DMS79 treated with DMSO at 0.1 percent for 48 hours (cell line): ENCODE measurements at places on chromosomes 11 and 22.
A peak's percentile ranks its signal among the peaks of the same experiment; 100 is the strongest.

- no peak for DNase-seq
Measured at GRCh38 chr11:12102588-12103410, 7.6 kb upstream of the MICAL2 start.

GRCh38 chr11:2451336-2451735 is 6.5 kb downstream of the KCNQ1 start:
- no peak for DNase-seq

DNA sequence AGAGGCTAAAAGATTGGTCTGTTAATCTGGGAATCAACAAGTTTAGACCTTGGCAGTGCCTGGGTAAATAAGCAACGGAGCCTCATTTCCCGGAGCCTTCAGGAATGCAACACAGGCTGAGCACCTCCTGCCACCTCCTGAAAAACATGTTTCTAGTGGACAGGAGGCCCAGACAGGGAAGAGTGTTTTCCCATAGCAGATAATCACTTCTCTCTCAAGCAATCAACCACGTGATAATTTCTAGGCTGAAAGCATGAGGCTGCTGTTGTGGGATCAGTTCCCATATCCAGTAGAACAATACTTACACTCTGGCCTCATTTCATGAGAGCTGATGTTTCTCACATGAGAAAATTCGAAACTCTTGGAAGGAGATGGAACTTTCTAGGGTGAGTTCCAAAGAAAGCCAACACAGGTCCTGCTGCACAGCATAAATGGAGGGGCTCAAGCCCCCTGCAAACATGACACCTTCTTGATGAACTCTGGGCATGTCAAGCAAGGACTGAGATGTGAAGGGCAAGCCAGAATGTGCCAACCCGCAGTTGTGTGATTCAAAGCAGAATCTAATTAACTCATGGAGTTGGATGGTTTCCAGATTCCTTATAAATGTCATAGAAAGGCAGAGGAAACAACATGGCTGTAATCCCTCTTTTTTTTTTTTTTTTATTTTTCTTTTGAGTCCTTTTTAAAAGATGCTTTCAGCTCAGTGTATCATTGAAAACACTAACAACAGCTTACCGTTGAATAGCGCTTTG is 228.5 kb upstream of the SESN3 start:
- peak; percentile 17 for DNase-seq

GRCh38 chr11:70717936-70718595 is 319.7 kb downstream of the CTTN start:
- DNase-seq: no peak

- no peak for DNase-seq
Measured at GRCh38 chr22:20899827-20900423, 17.3 kb upstream of the CRKL start.

- DNase-seq: no peak
Measured at GRCh38 chr11:125532668-125533067, 36.6 kb upstream of the FEZ1 start.

GRCh38 chr11:123903932-123904331 is 2.0 kb downstream of the OR8D4 start:
- DNase-seq: no peak

GRCh38 chr22:29457730-29458129 is 19.3 kb downstream of the RFPL1 start:
- no peak for DNase-seq

- no peak for DNase-seq
Measured at GRCh38 chr11:44638032-44638431, 72.6 kb downstream of the CD82 start.

GRCh38 chr22:37267135-37267587 is 15.1 kb upstream of the CYTH4 start:
- DNase-seq: no peak

DNA sequence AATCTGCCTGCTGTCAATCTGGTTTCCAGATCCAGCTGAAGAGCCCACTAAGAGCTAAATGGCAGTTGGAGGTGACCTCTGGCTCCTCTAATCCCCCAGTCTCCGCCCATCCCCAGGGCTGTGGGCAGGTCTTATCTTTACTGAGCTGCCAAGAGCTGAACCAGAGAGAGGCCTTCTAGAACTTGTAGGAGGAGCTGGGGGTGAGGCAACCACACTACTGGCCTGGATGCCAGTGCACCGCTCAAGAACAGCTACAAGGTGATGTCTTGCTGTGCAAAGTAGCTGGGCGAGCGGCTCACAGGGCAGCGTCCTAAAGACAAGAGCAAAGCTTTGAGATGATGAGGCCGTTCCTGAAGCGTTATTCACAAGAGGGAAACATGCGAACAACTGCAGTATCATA is 374.6 kb downstream of the CTTN start:
- no peak for DNase-seq

DNA sequence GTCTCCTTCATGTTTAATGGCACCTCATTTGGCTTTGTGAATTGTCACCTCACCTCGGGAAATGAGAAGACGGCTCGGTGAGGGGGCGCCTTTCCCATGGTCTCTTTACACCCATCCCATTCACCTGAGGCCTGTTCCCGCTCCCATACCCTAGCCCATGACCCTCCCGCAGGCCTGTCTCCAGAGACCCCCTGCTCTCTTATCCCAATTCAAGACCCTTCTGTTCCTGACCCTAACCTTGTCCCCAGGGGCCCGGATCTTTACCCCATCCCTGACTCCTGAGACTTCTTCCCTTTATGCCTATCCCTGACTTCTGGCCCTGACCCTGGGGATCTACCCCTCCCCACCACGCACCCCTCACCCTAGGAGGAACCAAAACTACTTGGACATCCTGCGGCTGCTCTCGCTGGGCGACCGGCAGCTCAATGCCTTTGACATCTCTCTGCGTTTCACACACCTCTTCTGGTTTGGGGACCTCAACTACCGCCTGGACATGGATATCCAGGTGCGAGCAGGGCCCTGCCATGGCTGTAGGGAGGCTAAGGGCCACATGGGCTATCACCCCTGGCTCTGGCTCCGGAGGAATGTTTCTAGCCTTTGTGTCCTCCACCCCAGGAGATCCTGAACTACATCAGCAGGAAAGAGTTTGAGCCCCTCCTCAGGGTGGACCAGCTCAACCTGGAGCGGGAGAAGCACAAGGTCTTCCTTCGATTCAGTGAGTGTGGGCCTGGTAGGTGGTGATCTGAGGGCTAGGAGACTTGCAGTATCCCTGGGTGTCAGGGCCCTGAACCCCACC is 7.9 kb downstream of the INPPL1 start:
- no peak for DNase-seq

DNA sequence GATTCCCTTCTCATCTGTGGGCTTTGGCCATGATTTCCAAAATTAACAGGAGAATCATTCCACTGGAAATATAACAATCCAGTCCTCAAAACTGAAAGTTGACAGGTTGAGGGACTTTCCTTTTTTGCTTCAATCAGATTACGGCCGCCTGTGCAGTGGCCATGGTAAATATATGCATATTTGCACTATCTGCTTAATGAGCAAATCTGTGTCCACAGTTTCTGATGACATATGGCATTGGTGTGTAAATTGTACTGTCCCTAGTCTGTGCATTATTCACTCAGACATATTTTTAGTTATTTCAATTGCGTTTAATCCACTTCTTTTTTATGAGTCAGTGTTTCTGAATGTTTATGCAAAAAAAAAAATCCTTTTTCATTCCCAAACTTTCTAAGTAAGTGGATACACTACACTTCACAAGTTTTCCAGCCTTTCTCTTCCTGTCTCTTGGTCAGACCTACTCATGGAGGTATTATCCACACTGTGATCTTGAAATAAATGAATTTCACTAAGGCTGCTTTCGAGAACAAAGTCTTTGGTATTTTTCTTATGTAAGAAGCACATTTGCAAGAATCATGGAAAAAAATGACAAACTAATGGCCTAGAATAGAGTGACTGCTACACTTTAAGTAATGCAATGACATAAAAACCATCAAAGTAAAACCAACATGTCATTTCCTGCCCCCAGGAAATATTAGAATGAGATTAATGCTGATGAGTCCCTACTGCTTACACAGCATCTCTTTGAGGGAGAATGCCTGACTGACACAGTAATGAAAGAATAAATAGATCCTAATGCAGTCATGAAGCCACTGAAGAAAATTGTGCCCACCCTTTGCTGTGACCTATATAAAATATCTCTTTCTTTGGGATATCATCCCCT is 76.4 kb upstream of the MTNR1B start:
- DNase-seq: peak; percentile 61

DNA sequence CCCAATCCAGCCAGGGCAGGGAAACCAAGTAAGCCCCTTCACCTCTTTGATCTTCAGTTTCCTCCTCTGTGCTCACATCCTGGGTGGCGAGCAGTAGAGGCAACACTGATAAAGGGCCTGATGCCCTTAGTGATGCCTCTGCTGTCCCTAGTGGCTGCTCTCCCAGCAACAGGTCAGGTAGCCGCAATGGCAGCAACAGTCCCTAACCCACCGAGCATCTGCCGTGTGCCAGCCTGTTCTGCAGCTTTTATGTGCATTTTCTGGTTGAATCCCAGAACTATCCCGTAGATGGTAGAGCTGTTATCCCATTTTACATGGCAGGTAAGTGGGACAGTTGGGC is 5.2 kb downstream of the SCYL1 start:
- no peak for DNase-seq

GRCh38 chr11:94784884-94785283 is 16.7 kb downstream of the AMOTL1 start:
- DNase-seq: no peak

DNA sequence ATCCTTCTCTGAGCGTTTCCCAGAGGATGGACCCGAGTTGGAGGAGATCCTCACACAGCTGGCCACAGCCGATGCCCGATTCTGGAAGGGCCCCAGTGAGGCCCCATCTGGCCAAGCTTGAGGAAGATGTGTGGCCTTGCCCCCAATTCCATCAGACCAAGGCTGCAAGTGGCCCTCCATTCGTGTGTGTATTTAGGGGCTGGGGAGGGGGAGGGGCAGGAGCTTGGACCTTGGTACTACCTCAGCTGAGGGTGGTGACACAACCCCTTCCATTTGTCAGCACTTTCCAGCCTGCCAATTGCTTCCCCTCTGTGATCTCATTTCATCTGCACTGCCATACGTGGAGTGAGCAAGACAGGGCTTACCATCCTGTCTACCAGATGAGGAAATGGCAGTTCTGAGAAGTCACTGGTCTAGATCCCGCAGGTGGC is 1.3 kb upstream of the BBS1 start:
- DNase-seq: no peak

DNA sequence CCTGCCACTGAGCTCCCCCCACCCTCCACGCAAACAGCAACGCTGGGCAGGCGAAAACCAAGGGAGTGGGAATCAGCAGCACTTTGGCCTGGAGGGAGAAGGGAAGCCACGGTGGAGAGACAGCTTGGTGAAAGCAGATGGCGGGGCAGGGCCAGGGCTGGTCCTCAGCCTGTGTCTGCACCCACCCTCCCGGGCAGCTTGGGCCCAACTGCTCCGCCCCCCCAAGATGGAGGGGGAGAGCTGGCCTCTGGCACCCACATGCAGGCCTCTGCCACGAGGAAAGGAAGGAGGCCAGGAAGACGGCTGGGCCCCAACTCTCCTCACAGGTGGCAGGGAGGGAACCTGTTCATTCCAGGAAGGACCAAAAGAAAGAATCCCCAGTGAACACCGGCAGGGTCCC is 17.8 kb downstream of the MAFF start:
- DNase-seq: no peak

- no peak for DNase-seq
Measured at GRCh38 chr11:61264795-61265194, 23.8 kb downstream of the PGA5 start.

DNA sequence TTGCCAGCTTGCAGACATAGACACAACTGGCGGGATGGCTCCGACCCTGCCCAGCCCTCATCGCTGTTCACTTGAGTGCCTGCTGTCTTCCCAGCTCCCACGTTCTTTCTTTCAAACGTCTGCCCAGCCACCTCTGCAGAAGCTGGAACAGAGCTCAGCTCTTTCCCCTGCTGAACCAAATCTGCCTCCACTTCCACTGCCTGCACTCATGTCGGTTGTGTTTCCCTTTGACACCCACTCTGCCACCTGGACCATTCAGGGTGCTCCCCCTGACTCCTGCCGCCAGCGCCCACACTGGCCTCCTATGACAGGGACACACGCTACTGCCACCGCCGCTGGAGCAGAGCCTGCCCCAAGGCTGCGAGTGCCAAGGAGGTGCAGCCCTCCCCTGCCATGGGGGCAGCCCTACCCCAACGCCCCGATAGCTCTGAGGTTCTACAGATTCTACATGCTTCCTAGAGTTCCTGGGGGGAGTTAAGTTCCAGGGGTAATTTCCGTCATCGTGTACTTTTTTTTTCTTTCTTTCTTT is 37.9 kb downstream of the TST start:
- no peak for DNase-seq

DNA sequence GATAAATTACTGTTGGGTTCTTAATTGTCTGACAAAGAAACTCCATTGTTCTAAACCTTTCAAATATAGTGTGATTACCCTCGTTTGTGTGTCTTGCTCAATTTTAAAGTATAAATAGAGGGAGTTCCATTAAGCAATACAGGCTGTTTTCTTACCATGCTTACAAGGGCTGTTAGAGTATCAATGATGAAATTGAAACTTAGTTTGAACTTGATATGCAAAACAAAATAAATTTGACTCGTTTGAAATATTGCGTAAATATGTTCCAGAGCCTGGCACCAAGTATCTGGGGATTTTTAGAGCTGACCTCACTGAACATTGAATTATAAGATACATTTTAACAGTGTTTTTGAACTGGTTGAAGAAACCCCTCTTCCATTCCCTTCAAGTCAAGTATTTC is 31.7 kb downstream of the TEAD1 start:
- no peak for DNase-seq

DNA sequence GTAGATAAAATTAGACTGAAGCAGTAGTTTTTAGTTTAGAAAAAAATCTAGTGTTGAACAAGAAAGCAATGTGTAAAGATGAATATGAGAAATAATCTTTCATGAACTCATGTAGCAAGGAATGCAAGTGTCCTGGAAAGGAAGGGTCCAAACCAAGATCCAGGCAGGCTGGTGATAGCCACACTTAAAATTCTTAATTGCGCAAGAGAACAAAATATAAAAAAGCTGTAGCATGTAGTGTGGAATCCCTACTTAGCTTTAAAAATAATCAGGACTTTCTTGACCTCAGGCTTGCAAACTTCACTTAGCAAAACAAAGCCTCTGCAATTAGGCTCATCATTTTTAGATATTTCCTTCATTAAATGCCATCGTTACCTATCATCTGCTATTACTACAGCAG is 2186.1 kb upstream of the RAG2 start:
- DNase-seq: no peak

DNA sequence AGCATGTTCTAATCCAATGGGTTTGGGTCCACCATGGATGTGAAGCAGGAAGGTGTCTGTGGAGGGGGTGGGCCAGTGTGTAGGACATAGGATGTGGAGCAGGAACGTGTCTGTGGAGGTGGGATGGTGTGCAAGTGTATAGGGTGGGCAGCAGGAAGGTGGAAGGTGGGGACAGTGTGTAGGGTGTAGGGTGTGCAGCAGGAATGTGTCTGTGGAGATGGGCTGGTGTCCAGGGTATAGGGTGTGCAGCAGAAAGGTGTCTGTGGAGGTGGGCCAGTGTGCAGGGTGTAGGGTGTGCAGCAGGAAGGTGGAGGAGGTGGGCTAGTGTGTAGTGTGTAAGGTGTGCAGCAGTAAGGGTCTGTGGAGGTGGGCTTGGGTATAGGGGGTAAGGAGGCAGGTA is 1068.0 kb downstream of the NTM start:
- DNase-seq: no peak
